ENCODE measurements at places on chromosomes 5 and 9. TPM values are rescaled to one million over a fixed set of nuclear protein-coding genes. Genes with fewer than 3 reads are reported as not detected.

The SOWAHA gene
- total RNA-seq = not detected

The FSD1L gene
- total RNA-seq = 3.4 TPM

The FCN2 gene
- not detected for total RNA-seq

The ANKDD1B gene
- 0.20 TPM for total RNA-seq

The NXNL2 gene
- not detected for total RNA-seq

- no peak for DNase-seq
Measured at GRCh38 chr9:134942011-134942787, 24.5 kb upstream of the FCN1 start.

GRCh38 chr5:175654339-175654738, 3.5 kb upstream of the HRH2 start:
- no peak for DNase-seq

GRCh38 chr5:146410272-146410671, 36.9 kb upstream of the TCERG1 start:
- DNase-seq = no peak

GRCh38 chr5:15254607-15255006, 245.4 kb upstream of the FBXL7 start:
- no peak for DNase-seq

DNA sequence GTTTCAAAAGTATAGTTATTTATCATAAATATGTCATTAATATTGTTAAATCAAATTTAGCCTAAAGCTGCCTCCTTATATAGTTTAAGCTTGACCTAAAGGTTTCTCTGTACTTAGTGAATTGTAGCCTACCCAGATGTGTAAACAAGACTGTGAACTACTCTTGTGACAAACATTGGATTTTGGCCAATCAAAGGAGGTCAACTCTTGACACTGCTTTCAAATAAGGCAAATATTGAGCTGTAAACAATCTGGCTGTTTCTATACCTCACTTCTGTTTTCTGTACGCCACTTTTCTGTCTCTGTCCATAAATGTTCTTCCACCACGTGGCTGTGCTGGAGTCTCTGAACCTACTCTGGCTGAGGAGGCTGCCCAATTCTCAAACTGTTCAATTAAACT, 51.2 kb downstream of the FXN start:
- no peak for DNase-seq

DNA sequence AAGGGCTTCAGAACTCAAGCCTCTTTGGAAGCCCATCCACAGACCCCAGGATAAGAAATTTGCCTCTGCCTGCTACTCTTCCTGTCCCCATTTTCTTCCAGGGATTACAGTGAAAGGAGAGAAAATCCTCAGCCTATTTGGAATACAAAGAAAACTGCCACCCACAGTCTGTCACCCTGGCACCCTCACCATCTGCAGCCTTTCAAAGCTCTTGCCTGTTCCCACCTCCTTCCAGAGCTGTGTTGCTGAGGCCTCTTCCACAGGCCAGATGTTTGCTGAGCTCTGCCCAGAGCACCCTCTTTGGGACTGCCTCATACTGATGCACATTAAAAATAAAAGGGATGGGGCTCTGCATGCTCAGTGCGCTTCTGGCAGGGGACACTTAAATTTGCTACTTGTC, 35.9 kb upstream of the TAF1L start:
- no peak for DNase-seq

- DNase-seq = no peak
Measured at GRCh38 chr5:168118042-168118668, 173.3 kb upstream of the WWC1 start.

DNA sequence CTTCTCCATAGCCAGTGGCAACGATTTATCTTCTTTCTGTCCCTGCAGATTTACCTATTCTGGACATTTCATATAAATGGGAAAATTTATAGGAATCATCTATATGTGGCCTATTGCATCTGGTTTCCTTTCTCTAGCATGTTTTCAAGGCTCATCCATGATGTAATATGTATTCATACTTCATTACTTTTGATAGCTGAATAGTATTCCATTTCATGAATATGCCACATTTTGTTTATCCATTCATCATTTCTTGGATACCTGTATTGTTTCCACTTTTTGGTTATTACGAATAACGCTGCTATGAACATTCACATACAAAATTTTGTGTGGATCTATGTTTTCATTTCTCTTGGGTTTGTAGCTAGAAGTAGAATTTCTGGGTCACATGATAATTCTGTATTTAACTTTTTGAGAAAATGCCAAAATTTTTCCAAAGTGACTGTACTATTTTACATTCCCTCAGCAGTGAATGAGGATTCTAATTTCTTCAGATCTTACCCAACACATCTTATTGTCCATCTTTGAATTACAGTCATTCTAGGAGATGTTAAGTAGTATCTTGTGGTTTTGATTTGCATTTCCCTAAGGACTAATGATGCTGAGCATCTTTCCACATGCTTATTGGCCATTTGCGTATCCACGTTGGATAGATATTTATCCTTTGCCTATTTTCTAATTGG, 3.6 kb downstream of the IARS1 start:
- DNase-seq = no peak

DNA sequence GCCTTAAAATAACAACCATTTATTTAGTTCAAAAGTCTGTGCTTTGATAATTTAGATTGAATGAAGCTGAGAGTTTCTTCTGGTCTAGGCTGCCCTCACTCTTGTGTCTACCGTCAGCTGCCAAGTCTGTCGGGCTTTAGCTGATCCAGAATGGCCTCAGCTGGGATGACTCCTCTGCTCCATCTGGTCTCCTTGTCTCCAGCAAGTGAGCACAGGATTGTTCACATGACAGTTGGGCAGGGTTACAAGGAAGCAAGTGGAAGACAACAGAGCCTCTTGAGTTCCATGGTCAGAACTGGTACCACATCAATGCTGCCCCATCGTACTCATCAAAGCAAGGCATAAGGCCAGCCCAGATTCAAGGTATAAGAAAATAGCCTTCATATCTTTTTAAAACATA, 9.0 kb downstream of the HTR1A start:
- DNase-seq = no peak

DNA sequence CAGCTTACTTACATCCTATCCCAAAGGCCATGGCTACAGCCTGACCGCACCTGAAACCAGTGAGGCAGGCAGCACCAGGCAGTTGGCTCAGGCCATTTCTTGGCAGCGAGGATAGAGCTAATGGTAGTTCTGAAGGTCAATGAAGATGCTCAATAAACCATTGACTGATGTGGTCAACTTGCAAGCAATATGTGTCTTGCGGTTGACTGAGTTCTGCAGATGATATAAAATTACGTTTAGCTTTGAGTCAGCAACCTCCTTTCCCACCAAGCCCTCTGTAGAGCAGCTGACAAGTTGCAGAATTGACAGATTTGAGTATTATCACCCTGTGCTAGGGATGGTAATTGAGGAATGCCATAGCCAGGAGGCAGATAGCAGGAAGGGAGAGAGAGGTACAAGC, 189.0 kb upstream of the PUM3 start:
- no peak for DNase-seq

DNA sequence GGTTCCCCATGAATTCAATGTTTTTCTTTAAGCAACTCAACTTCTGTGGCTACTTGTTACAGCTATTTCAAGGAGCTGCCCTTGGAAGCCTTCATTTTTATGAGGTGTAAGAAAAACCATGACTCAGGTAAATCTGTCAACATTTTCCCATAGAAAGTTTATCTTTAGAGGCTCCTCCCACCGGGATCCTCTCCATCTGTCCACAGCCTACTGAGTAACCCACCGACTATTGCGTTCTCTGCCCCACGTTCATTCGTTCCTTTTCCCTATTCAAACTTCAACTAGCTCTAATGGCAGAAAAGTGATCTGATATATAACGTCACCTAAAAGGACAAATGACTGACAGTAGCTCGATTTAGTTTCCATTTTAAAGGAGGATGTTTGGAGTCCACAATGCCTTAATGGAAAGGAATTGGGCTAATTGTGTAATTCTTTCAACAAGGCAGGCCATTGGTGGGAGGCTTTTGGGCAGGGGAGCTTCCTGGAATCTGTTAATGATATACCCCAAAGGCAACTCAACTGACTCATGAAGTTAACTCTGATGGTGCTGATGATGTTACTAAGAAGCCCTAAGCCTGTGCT, 29.3 kb upstream of the NR3C1 start:
- DNase-seq = no peak

DNA sequence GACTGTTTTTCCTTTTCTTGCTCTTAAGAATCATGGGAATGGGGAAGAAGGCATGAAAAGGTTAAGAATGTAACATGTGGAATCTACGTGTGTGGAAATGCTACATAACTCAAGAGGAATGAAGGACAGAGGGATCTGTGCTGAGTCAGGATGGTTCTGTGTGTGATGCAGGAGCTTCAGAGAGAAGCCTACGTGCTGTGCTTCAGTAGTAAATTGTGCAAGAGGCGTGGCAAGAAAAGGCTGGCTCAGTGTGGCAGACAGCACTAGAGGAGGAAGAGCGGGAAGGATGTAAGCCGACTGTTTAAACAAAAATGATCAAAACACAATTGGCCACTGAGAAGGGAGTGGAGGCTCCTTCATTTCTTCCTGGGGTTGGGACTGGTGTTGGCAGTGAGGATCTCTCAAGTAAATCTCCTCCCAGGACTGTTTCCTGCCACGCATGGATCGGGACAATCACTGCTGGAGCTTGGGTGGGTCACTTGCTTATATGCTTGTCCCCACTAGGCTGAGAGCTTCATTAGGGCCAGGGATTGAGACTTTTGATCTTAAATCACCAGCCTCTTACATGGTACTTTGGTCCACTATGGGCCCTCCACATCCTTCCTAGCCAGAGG, 59.4 kb upstream of the BASP1 start:
- no peak for DNase-seq

DNA sequence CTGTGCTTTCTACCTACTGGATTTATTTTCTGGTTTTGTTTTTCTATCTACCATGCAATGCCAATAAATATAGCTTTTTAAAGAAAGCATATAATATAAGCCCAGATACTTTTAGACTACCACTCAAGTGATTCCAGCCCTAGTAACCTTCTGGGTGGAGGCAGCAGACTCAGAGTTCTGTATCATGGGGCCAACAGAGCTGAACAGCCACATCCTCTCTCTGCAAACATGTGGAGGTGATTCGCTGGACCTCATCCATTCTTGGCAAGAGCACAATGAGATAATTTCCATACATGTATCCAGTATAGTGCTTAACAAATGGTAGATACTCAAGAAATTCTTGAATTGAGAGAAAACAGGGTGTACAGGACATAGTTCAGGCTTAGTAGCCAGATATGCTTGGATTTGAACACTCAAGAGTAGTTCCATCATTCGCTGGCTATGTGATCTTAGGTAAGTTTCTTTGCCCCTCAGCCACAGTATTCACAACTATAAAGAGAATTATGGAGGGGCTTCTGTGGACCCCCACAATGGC, 124.5 kb downstream of the ASTN2 start:
- no peak for DNase-seq

All from pulmonary artery endothelial cell (primary cell).